ENCODE measurements at places on chromosomes 11 and 22.

- DNase-seq: no peak
Measured at GRCh38 chr22:47022075-47022473, 259.6 kb downstream of the TBC1D22A start.

GRCh38 chr11:94751218-94751609 is 16.9 kb upstream of the AMOTL1 start:
- no peak for DNase-seq

DNA sequence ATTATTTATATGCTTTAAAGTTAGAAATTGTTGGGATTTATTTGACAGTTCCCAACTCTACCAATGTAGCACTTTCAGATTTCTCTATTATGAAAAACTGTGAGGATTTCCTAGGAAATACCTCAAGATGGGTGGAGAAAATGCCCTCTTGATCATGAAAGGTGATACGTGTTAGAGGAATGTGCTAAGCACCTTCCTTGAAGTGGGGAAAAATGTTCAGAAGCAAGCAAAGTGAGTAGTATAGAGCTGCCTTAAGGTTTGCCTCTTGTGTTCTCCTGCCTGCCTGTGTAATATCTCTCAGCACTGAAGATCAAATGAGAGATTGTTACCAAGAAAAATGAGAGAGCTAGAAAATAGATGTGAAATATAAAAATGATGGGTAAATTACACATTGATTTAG is 58.2 kb downstream of the YAP1 start:
- DNase-seq: no peak

- peak; percentile 91 for DNase-seq
Measured at GRCh38 chr22:22110548-22111266, 128.1 kb upstream of the TOP3B start.

DNA sequence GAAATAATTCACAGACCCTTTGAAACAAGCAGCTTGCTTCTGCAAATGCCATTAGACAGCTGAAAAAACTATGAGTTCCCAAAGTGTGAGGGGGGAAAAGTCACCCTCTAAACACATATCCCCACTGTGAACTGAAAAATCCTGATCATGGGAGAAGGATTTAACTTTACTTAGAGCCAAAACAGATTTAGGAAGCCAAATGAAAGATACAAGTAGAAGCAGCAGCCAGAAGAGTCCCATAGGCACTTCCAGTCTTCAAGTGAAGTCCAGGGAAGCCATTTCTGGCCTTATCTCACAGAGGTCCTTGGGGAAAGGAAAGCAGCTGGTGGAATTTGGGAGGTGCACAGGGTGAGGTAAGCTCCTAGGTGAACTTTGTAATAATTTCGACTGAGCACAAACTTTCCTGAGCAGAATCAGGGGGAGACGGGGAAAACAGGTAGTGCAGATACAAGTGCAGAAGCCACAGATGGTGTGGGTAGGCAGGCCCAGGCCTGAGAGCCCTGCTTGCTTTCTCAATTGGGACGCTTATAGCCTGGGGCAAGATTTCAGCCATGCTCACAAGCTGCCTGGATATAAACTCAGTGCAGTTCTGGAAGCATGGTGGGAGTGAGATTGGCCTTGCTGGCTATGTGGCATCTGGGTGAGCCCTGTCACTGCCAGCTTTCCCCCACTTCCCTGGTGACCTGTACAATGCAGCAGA is 44.8 kb downstream of the GAS2 start:
- no peak for DNase-seq

DNA sequence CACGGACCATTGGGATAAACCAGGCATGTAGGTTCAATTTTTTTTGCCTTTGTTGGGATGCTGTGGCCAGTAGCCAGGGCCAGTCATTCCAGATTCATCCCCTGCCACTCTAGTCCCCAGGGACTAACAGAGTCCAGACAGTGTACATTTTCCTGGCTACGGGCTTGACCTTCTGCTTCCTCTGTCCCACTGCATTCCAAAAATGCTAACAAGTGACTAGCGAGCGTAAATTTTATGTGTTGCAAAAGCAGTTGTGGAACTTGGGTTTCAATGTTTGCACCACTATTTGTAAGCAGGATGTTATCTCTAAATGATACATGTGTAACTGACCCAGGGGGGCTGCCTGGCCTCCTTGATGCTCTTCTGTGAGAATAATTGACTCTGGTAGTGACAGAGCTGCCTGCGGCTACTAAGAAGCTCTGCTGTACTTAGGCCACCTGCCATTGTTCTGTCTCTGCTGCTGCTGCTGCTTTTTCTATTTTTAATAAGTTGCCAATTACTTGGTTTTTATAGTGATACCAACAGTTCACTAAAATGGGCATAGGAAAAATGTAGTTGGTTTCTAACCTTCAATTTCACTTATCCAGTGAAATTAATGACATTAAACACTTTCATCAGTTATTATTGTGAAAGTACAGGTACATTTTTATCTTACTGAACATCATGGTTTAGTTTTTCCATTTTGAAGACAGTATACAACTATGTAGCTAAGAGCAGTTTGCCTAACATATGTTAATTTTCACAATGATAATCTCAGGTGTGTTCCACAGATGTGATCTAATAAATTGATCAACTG is 26.8 kb downstream of the TNRC6B start:
- no peak for DNase-seq

- DNase-seq: no peak
Measured at GRCh38 chr11:20351136-20351535, 12.4 kb upstream of the HTATIP2 start.

GRCh38 chr11:46457021-46457420 is 65.4 kb upstream of the CHRM4 start:
- no peak for DNase-seq

- no peak for DNase-seq
Measured at GRCh38 chr11:12108875-12109453, 1.4 kb upstream of the MICAL2 start.

GRCh38 chr11:19117760-19118097 is 761 bp downstream of the ZDHHC13 start:
- DNase-seq: no peak
